ENCODE measurements at places on chromosomes 2 and 18.
A peak's percentile ranks its signal among the peaks of the same experiment; 100 is the strongest.

DNA sequence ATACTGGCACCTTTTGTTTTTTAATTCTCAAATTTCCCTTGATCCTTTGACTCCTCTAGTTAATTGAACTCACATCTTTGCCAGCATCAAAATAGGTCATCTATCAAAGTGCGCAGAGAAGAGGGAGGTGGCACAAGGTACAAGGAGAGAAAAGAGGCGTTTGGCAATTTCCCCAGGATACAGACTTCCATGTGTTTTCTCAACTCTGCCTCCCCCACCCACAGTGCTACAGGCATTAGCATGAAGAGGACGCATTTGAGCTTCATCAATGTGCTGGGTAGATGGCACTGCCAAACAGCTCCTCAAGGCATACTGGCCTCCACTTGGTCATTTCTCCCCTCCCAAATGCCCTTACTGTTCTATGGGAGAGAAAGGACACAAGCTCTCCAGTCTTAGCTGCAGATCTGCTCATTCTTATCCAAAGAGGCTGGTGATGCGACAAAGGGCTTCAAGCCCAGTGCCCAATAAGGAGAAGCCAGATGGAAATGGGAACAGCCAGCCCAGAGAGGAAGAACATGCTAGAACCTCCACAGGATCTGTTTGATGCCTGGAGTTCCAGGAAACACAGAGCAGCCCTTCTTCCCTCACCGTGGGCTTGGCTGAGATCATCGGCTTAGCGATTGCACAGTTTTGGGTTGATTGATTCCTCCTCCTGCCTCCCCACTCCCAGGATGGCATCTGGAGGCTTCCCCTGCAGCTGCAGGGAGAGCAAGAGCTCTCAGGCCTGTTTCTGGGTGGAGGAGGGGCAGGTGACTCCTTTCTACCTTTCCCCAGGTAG is 144.7 kb upstream of the SMAD2 start:
- no peak for DNase-seq

- DNase-seq, result no peak
Measured at GRCh38 chr2:85865539-85866164, 23.1 kb downstream of the ST3GAL5 start.

DNA sequence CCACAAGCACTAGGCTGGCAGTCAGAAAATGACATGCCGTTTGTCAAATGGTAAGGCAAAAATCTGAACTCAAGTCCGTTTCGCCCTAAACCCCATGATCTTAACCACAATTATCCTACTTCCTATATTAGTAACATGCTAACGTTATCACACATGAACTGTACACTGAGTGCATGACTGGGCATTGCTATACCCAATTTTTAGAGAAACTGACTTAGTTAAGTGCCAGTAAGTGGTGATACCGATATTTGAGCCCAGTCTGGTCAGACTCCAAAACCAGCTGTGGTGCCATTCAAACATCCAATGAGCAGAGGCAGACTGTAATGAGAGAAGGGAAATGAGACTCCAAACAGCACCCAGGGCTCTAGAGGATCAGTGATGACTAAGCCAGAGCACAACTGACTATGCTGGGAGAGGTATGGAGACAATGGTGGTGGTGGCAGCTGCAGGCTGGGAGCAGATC is 311.7 kb upstream of the PKDCC start:
- DNase-seq, result no peak

DNA sequence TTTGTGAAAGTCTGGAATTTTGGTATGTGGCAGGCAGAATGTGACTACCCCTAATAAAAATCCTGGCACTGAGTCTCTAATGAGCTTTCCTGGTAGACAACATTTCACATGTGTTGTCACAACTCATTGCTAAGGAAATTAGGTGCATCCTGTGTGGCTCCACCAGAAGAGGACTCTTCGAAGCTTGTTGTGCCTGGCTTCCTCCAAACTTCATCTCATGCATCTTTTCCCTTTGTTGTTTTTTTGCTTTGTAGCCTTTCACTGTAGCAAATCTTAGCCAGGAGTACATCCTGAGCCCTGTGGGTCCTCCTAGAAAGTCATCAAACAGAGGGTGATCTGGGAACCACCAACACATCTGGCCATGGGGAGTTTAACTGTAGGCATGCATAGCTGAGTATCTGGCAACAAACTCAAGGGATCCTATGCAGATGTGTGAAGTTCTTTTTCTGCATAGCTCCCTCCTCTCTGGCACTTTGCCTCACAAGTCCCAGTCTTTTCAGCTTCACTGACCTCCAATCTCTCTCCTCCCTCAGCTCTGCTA is 42.1 kb upstream of the SERTAD2 start:
- DNase-seq, result peak; percentile 12

- peak; percentile 17 for DNase-seq
Measured at GRCh38 chr2:190786404-190787166, 94.0 kb upstream of the GLS start.

DNA sequence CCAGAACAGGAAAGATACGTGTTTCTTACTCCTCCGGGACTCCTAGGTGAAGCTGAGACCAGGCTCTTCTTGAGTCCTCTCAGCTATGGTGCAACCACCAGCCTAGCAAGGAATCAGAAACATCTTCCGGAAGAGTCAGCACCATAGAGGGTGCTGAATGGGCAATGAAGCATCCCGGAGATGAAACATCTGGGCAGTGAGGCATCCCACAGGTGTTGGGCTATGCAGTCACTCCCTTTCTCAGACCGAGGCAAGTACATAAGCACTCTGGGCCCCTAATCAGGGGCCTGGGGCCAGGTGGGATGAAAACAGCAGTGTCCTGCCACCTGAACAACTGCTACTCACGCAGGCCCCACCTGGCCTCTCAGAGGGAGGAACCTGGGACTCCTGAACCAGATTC is 1.4 kb upstream of the CAPN10 start:
- no peak for DNase-seq

DNA sequence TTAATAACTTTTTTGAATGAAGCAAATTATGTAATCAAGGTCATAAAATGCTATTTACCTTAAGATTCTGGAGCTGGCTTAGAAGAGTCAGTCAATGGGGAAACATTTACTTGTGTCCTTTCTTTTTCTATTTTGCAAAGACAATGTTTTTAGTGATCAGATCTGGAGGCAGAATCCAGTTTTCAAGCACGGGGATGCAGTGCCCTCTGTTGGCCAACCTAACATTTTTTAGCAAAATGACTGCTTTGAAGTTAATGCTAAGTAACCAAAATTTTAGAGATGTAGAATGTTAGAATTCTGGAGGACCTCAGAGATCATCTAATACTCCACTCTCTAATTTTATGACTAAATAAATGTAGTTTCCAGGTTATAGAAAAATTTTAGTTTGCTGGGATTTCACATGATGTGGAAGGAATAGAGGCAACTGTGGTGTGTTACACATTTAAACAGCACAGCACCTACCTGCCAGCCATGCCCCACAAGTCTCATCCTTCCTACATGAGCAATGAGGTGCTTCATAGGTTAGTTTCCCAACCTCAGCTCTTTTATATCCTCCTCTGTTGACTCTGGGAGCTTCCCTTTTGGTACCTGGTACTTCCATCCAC is 23.6 kb upstream of the SLC9A4 start:
- DNase-seq, result peak; percentile 15

DNA sequence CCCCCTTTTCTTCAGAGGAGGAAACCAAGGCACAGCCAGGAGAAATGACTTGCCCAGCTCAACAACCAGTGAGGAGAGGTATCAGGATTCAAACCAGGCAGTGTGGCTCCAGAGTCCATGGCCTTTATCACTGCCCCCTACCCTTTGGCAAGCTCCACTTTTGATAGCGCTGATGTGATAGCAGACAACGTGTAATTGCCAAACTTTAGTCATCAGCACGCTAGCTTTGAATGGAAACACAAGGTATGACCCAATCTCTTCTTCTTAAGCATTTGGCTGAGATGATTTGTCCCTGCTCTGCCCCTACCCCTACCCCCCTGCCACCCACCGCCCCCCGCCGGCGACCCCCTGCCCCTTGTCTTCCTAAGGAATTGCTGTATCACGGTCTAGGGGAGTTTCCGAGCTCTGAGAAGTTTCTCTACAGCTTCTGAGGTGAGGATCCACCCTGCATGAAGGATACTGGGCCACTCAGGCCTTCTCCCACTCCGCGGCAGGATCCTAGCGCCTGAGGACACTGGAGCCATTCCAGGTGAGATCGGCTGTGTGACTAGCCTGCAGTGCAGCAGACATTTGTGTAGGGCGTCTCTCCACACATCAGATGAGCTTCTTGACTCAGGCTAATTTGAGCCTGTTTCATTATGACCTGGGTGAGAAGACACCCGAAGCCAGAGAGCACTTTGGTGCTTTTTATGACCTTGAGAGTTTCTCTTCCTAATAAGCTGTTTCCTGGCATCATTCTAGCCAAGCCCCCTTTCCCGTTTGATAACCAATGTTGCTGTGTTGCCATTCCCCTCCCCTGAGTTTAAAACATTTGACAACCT is 75.1 kb upstream of the MAP4K4 start:
- no peak for DNase-seq

DNA sequence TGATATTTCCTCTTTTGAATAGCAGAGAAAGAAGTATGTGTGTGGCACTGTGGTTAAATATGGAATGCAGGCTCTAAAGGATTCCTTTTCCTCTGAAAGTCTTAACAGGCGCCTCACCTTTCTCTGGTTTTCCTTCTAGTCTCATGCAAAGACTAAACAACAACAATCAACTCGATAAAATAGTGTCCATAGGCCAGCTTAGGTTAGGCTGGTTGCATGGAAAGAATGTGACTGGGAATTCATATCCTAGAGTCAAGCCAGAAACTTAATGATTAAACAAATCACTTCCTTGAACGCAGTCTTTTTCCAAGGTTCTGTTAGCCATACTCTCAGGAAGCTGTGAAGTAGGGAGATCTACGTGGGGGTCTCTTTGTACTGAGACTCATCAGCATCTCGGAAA is 800.8 kb upstream of the ID2 start:
- no peak for DNase-seq
